ENCODE measurements at places on chromosomes 2 and 18.

DNA sequence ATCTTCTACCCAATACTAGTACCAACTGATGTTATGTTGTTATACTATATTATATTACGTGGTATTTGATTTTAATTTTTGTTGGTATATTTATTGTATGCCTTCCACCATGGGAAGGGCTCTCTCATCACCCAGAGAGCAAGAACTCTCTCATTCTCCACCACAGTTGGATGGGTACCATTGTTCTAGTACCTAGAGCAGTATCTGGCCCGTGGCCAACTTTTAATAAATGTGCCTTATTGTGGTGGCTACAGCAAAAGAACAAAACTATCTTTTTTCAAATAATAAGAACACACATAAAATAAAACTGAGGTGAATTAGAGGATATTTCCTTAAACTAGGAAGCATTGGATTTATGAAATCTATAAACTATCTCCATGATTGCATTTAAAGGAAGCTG lies 71.8 kb downstream of the PID1 start:
- DNase-seq = no peak

- DNase-seq = no peak
Measured at GRCh38 chr2:219476652-219477151, 22.0 kb upstream of the GMPPA start.

GRCh38 chr2:11984316-11985158 lies 238.1 kb downstream of the LPIN1 start:
- DNase-seq = no peak

GRCh38 chr2:223860809-223861738 lies 23.7 kb upstream of the AP1S3 start:
- peak; percentile 63 for DNase-seq

DNA sequence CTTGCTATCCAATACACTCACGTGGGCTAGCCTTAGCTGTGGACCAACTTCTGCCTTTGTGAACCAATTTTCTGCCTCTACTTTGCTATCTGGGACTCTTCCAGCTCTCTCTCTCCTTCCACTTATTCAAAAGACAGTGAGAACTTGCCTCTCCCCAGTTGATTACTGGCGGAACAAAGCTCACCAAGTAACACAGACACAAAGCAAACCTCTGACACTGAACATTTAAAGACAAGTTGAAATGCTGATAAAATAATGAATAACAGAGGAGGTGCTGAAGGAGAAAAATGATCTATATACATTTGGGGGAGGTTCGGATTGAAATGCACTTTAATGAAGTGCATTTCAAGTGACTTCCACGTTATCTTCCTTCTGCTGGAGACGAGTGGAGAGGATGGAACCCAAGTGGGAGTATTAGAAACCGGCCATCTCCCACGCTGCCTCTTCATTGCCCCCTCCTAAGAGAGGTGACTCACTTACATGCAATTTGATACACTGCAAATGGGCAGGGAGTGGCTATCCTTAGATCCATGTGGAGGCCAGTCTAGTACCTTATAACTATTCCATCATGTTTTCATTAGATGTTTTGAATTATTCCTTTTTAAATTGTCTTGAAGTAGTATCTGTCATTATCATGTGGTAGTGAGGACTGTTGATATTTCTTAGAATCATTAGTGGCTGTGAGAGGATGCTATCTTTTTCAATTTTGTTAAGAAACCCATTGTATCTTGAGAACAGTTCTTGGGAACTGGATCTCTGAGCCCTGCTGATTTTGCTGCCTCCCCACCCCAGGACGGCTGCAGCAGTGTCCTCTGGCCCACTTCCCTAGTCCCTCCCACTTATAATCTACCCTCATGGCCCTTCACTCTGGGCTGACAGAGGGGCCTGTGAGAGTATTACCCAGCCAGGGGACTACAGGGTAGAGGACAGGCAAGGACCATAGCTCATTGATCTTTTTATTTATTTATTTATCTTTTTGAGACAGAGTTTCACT lies 6.0 kb upstream of the GLI2 start:
- DNase-seq = peak; percentile 84

GRCh38 chr18:3594760-3595368 lies 144.9 kb downstream of the TGIF1 start:
- peak; percentile 31 for DNase-seq

DNA sequence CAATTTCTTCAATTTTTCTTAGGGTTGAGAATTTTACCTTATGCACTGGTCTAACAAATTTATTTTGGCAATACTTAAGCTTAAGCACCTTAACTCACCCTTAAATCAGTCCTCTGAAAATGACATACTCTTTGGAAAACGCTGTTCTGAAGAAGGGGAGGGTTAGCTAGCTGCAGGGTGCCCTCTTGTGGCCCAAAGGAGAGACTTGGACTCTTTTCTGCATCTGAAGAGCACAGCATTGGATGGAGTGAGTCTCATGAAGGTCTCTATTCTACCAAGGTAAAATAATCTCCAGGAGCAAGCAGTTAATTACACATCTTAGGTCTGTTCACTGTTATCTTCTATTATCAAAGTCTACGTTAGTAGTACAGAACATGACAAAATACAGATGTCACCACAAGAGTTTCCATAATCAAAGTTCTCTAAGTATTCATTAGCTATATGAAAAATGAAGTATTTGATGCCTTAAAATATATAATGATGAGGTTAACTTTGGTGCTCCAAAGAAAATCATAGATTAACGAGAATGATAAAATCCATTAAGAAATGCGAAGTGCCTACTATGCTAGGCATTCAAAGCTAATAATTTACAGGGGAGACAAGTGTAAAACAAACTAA lies 24.4 kb downstream of the PUM2 start:
- DNase-seq = peak; percentile 50

- no peak for DNase-seq
Measured at GRCh38 chr2:127597046-127597983, 48.6 kb upstream of the GPR17 start.

GRCh38 chr2:188610050-188610444 lies 318.4 kb downstream of the GULP1 start:
- DNase-seq = no peak

GRCh38 chr18:13455960-13456481 lies 237.5 kb downstream of the LDLRAD4 start:
- no peak for DNase-seq

DNA sequence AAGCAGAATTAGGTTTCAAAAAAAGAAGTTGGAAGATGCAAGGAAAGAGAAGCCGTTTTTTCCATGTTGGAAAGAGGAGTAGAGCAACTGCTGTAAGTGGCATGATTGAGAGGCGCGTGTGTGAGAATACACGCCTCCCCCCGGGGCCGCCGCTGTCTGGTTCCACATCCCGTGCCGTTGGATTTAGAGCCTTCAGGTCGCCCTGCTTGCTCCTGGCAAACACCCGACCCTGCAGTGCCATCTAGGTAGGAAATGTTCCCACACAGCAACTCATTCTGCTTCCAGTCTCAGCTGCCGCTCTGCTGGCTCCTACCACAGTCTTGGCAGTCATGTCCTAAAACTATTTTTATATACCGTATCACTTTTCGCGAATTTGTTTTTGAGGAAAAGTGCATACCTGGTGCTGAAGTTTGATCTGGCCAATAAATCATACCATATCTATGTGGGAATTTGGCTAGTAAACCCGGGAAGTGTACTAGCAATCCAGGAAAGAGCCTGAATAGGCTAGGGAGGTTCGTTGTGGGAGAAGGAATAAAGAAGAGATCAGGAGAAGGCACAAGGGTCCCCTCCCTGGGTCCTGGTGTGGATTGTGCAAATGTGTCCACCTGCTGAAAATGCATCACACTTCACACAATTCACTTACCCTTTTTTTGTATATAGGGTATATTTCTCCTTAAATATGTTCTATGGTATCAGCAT lies 372.7 kb downstream of the FBXO15 start:
- DNase-seq = no peak

DNA sequence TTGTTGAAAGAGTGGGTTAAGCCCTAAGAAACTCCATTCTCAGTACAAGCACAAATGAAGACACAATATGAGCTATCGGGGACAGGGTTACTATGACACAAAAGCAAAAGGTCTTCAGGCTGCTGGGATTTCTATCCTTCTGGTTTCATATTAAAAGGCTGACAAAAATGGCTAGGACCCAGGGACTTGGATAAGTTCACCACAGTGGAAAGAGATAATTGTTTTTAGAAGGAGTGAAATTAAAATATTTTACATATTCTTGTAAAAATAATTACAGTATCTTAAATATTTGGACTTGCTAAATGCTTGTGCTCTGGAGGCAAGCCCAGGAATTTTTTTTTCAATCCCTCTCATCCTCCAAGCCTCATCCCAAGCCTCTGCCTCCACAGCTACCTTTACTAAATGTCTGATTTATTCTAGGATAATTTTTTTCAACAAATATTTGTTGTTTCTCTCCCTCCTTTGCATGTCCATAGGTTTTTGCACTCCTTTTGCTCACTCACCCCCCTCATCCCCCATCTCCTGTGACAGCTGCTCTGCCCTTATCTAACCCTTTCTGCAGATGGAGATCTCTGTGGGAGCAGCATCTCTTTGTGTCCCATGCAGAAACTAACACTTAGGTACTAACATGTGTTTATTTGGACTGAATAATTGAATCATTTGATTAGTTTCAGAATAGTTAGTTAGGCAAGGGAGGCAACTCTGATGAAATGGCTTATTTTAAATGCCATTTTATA lies 47.8 kb upstream of the NABP1 start:
- peak; percentile 40 for DNase-seq

DNA sequence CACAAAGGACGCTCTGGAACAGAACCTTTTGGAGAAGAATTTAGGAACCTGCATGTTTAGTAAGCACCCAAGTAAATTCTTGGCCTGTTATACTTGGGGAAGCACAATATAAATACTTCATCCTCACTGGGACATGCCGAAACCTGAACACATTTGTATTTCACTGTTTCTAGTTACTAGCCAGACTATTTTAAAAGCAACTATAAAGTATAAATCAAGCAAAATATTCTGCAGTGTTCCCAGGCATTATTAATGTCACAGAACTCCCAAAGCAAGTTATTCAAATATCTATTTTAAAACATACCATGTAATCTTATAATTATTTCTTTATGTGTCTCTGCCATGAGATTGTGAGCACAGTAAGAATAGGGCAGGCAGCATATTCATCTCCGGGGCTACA lies 54.8 kb downstream of the CALCRL start:
- no peak for DNase-seq

GRCh38 chr2:240915526-240916341 lies 9.6 kb downstream of the CROCC2 start:
- no peak for DNase-seq

DNA sequence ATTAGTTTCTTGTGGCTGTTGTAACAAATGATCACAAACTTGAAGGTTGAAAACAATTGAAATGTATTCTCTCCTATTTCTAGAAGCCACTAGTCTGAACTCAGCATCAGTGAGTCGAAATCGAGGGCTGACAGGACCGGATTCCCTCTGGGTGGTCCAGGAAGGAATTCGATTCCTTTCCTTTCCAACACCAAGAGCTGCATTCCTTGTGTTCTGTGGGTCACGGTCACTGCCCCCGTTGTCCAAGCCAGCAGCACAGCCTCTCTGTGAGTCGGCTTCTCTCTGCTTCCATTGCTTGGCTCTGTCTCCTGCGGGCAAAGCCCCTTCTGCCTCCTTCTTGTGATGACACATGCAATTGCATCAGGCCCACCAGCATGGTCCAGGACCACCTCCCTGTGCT lies 67.3 kb downstream of the SMIM21 start:
- DNase-seq = peak; percentile 13

- DNase-seq = no peak
Measured at GRCh38 chr2:9782197-9782719, 61.0 kb upstream of the TAF1B start.

GRCh38 chr2:41735006-41735405 lies 312.8 kb upstream of the PKDCC start:
- no peak for DNase-seq

- DNase-seq = peak; percentile 44
Measured at GRCh38 chr2:196277002-196277401, 105.6 kb upstream of the STK17B start.

- DNase-seq = peak; percentile 48
Measured at GRCh38 chr2:64482765-64483504, 29.0 kb downstream of the LGALSL start.

GRCh38 chr18:54717673-54718407 lies 110.4 kb upstream of the RAB27B start:
- peak; percentile 29 for DNase-seq

GRCh38 chr2:64323197-64323596 lies 130.8 kb upstream of the LGALSL start:
- DNase-seq = no peak

DNA sequence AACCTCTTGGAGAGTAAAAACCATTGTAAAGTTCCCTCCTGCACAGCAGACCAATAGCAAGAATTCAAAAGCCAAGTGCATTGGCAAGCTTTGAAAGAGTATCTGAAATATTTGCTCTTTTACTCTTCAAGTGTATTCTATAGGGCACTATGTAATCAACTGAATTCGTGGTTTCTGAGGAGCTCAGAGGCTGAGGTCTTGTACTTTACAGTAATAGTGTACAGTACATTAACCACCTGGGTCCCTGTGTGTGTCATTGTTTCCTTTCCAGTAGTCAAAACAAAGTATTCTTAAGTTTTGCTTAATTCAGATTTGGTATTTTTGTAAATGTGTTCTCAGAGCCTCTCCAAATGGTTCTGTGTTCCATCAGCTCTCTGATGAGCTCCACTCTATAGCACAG lies 769.7 kb downstream of the LRRTM4 start:
- DNase-seq = no peak

DNA sequence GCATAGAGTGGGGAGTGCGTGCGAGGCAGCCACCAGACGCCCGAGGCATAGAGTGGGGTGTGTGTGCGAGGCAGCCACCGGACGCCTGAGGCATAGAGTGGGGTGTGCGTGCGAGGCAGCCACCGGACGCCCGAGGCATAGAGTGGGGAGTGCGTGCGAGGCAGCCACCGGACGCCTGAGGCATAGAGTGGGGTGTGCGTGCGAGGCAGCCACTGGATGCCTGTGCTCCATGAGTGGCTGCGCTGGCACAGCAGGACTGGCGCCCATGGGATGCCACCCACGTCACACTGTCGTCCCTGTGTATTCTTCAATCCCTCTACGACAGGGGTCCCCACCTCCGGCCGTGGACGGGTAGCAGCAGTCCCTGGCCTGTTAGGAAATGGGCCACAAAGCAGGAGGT lies 221.9 kb downstream of the HDAC4 start:
- no peak for DNase-seq

DNA sequence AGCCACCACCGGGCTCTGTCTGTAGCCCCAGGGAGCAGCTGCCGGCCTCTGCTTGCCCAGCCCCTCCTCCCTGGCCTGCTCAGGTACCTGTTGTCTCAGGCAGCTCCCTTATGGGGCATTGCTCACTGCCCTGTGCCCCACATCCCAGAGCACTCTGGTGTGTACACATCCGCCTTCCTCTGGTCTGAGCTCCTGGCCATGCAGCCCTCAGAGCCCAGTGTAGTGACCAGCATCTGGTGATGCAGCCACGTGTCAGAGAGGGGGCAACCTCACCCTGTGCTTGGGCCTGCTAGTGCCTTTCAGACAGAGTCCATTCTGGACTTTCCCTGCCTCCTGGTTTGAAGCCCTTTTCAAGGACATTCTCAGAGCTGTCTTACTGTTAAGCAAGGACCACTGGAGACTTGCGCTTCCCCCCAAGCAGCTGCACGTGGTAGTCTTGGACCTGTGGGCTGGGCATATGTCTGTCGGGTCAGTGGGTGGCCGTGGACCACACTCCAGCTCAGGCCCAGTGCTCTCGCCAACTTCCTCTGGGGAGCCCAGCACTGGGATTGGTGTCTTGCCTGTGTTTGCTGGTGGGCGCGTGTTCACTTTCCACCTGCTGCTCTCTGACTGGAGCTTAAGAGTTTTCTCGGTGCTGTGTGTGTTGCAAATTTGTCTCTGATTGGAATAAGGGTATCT lies 30.7 kb downstream of the DGKD start:
- no peak for DNase-seq
